ENCODE measurements at places on chromosomes 3 and 15.

GRCh38 chr3:25262322-25262721 is 165.7 kb upstream of the RARB start:
- DNase-seq = no peak

GRCh38 chr3:27758083-27758482 is 36.0 kb upstream of the EOMES start:
- no peak for DNase-seq

- DNase-seq = no peak
Observed at GRCh38 chr15:49247556-49248110, 77.6 kb downstream of the GALK2 start.

- DNase-seq = no peak
Observed at GRCh38 chr3:72444656-72445223, 403.5 kb downstream of the SHQ1 start.

DNA sequence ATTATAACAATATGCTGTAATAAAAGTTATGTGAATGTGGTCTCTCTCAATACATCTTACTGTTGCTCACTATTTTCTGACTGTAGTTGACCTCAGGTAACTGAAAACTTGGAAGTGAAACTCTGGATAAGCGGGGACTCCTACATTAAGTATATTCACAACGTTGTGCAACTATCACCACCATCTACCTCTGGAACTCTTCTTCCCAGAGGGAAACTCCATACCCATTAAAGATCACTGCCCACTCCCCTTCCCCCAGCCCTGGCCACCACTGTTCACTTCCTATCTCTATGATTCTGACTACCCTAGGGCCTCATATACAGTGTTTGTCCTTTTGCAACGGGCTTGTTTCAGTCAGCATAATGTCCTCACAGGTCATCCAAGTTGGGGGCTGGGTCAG is 20.7 kb downstream of the SLCO3A1 start:
- DNase-seq = no peak
